ENCODE measurements at places on chromosomes 5 and 9.

DNA sequence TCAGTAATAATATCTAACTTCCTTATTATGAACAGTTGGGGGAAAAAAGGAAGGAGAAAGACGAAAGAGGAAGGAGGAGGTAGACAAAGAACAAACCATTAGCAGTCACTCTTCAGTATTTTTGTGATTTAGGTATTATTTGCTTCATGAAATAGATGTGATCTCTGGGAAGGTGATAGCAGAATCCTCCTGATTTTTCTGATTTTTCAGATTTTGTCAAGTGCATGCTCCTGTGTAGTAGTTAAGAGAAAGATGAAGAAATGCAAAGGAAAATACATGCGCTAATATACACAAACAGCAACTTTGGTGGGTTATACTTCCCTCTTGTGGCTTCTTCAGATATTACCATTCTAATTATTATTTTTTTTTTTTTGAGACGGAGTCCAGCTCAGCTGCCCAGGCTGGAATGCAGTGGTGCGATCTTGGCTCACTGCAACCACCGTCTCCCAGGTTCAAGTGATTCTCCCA is 31.6 kb downstream of the LMNB1 start:
- no peak for DNase-seq

DNA sequence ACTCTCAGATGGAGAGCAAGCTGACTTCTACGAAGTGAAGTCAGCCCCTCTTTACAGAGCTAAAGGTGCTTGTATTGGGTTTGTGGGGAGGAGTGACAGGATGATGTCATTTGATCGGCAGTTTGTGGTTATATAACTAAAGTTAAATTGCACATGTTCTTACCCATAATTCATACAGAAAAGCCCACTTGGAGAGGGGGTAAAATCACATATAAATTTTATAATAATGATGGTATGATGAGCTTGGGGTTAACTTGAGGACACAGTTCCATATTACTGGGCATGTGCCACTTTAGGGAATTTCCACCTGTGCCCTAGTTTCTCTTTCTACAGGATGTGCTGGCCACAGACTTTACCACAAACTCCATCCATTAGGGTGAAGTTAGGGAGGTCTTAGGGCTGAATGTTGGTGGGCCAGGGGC is 1178.6 kb upstream of the CDH9 start:
- no peak for DNase-seq

DNA sequence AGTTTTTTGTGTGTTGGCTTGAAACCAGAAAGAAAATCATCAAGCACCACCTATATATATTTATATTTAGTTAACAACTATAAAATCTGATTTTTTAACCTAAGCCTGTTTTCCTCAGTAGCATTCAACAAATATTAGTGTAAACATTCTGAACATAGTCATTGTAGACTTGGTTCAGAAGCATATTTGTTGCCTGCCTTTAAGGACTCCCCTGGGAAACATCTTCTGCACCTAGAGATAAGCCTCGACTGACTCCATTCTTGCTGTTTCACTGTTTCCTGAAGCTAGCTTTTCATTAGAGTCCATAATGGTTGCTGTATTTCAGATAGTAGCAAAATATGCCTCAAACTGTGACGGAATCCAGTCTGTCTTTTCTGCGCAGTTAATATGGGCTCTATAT is 123.5 kb downstream of the TRIO start:
- DNase-seq: no peak

DNA sequence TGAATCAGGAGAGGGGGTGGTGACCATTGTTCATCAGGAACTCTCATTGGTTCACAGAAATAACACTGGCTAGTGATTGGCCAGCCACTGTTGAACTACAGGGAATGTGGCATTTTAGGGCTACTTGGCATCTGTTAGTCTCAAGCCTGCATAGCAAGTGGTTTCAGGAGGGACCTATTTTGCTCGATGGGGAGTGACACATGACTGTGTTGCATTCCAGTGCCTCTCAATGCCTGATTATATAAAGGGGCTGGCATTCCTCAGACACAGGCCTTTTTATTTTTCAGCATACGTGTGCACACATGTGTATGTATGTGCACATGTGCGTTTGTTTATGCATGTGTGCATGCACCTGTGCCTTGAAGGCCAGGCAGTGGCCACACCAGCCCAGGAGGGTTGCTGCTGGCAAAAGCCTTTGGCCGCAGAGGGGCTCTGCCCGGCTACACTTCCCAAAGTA is 23.2 kb downstream of the FGD3 start:
- no peak for DNase-seq

- DNase-seq: no peak
Measured at GRCh38 chr5:4981608-4982007, 158.5 kb upstream of the ADAMTS16 start.

- no peak for DNase-seq
Measured at GRCh38 chr9:130095872-130096271, 42.2 kb downstream of the GPR107 start.

- DNase-seq: no peak
Measured at GRCh38 chr9:19411316-19411715, 2.5 kb downstream of the ACER2 start.

DNA sequence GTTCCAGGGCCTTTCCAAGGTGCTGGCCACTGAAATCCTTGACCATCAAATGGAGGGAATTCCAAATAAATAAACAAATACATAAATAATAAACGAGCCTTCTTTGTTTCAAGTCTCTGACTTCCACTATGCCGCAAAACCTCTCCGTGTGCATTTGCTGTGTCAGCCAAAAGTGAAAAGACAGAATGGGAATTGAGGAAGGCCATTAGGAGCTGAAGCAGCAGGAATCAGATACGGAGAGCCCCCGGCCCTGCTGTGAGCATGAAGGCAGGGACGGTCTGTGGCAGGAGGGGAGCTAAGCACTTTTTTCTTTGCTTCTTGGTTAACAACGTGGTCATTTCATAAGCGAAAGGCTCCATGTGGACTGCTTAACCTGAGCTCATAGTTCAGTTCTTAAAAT is 26.1 kb downstream of the PLPPR1 start:
- no peak for DNase-seq

DNA sequence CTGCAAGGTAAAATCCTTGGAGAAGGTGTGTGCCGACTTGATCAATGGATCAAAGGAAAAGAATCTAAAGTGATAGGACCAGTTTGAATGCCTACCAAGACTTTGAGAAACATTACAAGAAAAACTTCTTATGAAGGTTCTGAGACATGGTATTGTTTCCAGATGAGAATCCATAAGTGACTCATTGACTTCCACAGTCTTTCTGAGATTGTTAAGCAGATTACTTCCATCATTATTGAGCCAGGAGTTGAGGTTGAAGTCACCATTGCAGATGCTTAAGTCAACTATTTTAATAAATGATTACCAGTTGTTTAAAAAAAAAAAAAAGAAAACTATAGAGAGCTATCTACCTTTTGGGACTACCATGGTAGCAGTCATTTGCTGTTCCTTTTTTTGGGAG is 7.0 kb downstream of the LNPEP start:
- no peak for DNase-seq

GRCh38 chr5:42349163-42349562 is 74.1 kb upstream of the GHR start:
- DNase-seq: no peak

- no peak for DNase-seq
Measured at GRCh38 chr5:99815-100214, 7.8 kb downstream of the PLEKHG4B start.

GRCh38 chr5:93892481-93892880 is 151.1 kb upstream of the POU5F2 start:
- no peak for DNase-seq

DNA sequence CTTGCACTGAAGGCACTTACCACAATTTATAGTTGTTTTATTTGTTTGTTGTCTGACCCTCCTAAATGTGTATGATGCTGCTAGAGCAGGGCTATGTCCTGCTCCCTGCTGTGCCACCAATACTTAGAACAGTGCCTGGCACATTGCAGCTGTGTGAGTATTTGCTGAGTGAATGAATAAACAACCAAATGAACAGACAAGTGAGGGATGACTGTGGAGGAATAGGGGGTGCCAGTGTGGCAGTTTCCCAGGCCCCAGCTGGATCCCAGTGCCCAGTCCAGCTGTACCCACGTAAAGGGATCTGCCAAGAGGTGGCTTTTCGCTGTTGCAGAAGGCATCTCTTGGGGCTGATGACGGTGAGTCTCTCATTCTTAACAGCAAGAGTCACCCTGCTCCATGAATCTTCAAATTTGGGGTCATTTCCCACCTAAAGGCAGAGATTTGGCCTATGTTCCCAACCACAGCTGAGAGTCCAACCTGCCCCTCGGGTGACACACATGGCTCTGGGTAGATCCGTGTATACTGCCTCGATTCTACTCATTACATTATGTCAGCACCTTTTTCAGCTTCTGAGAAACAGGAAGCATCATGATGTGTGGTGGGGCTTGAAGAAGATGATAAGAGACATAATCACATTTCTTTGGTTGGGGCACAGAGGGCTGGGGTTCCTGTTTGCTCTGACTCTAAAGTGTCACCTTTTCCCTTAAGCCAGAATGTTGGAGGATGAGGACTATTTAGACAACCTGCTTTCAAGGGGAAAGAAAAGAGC is 14.3 kb downstream of the IL5 start:
- no peak for DNase-seq

DNA sequence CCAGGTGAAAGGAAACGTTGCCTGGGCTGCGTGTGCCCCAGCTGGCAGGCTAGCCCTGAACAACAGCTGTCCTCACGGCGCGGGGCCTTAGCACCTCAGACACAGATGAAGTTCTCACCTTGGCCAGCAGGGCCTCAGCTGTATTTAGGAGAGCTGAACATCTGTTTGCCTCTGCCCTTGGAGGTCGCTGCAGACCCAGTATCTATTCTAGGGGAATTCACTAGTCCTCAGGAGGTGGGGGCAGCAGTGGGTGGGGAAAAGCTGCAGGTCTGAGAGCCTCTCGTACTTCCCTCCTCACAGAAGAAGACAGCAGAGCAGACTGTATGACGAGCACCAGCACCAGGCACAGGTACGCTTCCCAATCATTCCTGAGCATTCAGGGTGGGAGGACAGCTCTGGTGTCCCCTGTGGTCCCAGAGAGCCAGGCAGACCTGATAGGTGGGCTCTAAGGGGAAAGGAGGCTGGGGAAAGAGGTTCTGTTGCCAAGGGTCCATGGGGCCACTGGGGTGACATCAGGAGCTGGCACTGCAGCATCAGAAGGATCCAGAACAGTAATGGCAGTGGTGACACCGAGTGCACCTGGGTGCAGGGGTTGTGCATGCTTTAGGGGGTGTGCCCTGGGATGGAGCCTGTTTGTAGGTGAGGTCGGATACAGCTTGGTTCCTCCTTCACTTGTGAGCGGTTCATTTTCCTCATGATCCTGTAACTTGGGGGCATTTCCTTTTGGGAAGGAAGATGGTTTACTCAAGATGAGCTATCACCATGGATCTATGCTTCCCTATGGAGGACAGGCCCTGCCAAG is 13.8 kb downstream of the CD74 start:
- DNase-seq: no peak
